CD8-positive, alpha-beta memory T cell (primary cell): ENCODE measurements at places on chromosomes 6 and 20. TPM values are rescaled to one million over a fixed set of nuclear protein-coding genes. Genes with fewer than 3 reads are reported as not detected.

Gene BPIFA1
- not detected for total RNA-seq

Gene SNAP25
- 0.13 TPM for total RNA-seq

Gene HLA-G
- total RNA-seq: 0.59 TPM

Gene TRERF1
- total RNA-seq: 10.3 TPM

Gene C20orf204
- total RNA-seq: 2.4 TPM

Gene CYP21A2
- total RNA-seq: 0.40 TPM

Gene RBM38
- 101 TPM for total RNA-seq

Gene CDSN
- total RNA-seq: not detected

Gene WFDC10B
- not detected for total RNA-seq

Gene BTBD9
- total RNA-seq: 12.2 TPM

Gene CST7
- 131 TPM for total RNA-seq

Gene TREM2
- 0.73 TPM for total RNA-seq

Gene HLA-DMB
- total RNA-seq: 4.3 TPM

Gene B4GALT5
- total RNA-seq: 39.1 TPM

Gene PBOV1
- total RNA-seq: not detected

Gene RGS17
- total RNA-seq: not detected

Gene MYLIP
- 9.0 TPM for total RNA-seq

Gene RCAN2
- total RNA-seq: 0.48 TPM

Gene MROH8
- 1.6 TPM for total RNA-seq

Gene PTGIS
- total RNA-seq: 7.6 TPM

Gene PSMB8
- total RNA-seq: 311 TPM

Gene PET117
- total RNA-seq: 15.6 TPM

Gene PACSIN1
- 0.64 TPM for total RNA-seq

Gene KIF25
- not detected for total RNA-seq
